ENCODE measurements at places on chromosomes 12 and 14. TPM values are rescaled to one million over a fixed set of nuclear protein-coding genes. Genes with fewer than 3 reads are reported as not detected.

The KCNMB4 gene
- total RNA-seq: 5.0 TPM

The TEX52 gene
- total RNA-seq: not detected

The POP5 gene
- total RNA-seq: 66.9 TPM

GRCh38 chr14:100498068-100498467 is 89.1 kb downstream of the BEGAIN start:
- DNase-seq: no peak

DNA sequence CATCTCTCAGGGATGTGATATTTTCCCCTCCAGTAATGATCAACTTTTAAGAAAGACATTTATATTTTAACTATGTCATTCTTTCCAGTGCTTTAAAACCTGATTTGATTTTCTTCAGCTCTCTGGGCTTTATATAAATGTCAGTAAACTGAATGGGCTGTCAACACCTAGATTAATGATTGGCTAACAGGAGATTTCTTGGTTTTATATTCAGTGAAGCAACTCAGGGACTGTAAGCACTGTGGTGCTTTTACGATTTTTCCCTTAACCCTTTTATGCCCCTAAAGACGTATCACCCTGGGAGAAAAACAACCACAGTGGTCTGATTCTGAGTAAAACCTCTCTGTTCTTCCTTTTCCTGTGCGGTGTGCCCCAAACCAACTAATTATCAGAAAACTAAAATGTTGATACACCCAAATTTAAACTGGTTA is 38.0 kb downstream of the PTGER2 start:
- no peak for DNase-seq

DNA sequence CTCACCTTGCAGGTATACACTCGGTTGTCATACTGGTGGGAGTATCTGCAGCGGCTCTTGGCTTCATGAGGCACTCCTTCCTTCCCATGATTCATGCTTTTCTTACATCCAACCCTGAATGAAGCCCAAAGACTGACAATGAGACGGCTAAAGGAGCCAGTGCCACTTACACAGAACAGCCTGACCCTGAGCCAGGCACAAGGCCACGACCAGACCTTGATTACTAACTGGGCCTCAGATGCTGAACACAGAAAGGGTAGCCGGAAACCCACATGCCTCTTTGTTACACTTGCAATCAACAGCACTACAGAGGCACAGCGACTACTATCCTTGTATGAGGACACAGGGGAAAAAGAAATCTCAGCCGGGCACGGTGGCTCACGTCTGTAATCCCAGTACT is 48.0 kb downstream of the ZFYVE1 start:
- no peak for DNase-seq

- no peak for DNase-seq
Measured at GRCh38 chr12:122352394-122352793, 70.1 kb downstream of the CLIP1 start.

Data from HCT116 (cell line).